ENCODE measurements at places on chromosomes 3 and 15. TPM values are rescaled to one million over a fixed set of nuclear protein-coding genes. Genes with fewer than 3 reads are reported as not detected.

GRCh38 chr15:44883199-44883877 is 73.1 kb upstream of the TERB2 start:
- H3K4me3 ChIP-seq: no peak overlapping the region
- peaks cover 20% of the 10 kb centered on the region for H3K36me3 ChIP-seq
- H3K4me1 ChIP-seq: peaks cover 5% of the 10 kb centered on the region
- DNase-seq: no peak

Gene DGKG
- 0.92 TPM for total RNA-seq

- no peak overlapping the region for H3K27ac ChIP-seq
- no peaks in the 10 kb centered on the region for H3K36me3 ChIP-seq
- peaks cover 12% of the 10 kb centered on the region for H3K4me1 ChIP-seq
- DNase-seq: no peak
Observed at GRCh38 chr3:25589104-25589782, 75.5 kb downstream of the TOP2B start.

Gene PRR20G
- not detected for total RNA-seq

- peaks cover 12% of the 10 kb centered on the region for H3K4me1 ChIP-seq
- peaks cover 43% of the 10 kb centered on the region for H3K27me3 ChIP-seq
- no peak overlapping the region for H3K4me3 ChIP-seq
- DNase-seq: no peak
- no peaks in the 10 kb centered on the region for H3K36me3 ChIP-seq
Observed at GRCh38 chr3:170589113-170589512, 3.2 kb upstream of the SLC7A14 start.

- no peaks in the 10 kb centered on the region for H3K36me3 ChIP-seq
- H3K27me3 ChIP-seq: no peaks in the 10 kb centered on the region
- no peak overlapping the region for H3K4me3 ChIP-seq
- no peak for DNase-seq
- peaks cover 17% of the 10 kb centered on the region for H3K4me1 ChIP-seq
- no peak overlapping the region for H3K27ac ChIP-seq
Observed at GRCh38 chr15:29377161-29377560, 107.5 kb upstream of the NSMCE3 start.

- H3K4me3 ChIP-seq: no peak overlapping the region
- peaks cover 24% of the 10 kb centered on the region for H3K36me3 ChIP-seq
- no peaks in the 10 kb centered on the region for H3K27me3 ChIP-seq
- peaks cover 8% of the 10 kb centered on the region for H3K4me1 ChIP-seq
Observed at GRCh38 chr3:47006145-47006651, 26.7 kb downstream of the NBEAL2 start.

Gene CLPX
- total RNA-seq: 57.9 TPM

DNA sequence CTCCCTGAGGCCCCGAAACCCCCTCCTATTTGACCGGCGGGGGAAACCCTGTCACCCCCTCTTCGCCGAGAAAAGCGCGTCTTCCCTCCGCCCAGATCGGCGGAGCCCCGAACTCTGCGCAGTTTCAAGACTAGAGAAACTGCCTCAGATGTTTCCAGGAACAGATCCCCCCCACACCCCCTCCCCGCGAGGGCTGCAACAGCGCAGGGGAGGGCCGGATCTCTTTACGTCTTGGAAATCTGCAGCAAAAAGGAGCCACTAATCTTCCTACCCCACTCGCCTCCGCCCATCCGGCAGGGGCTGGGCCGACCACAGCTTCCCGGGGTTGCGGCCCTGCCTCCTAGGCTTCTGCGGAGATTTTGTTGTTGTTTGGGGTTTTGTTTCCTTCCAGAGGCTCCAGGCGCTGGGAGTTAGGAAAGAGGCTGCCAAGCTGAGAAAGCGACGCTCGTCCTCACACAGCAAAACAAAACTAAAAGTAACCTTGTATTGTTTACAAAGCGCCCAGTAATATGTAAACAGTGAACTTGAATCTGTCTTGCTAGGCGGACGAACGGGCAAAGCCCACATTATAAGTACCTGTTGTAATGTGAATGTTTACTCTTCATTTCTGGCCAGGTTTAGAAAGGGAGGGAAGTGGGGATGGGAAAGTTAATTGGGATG is 2.2 kb downstream of the FOXB1 start:
- H3K27me3 ChIP-seq: peaks cover 31% of the 10 kb centered on the region
- peak; percentile 88 for DNase-seq
- peak overlapping the region; percentile 97 for H3K27ac ChIP-seq
- peak overlapping the region; percentile 87 for H3K4me3 ChIP-seq

Gene MRPS22
- 43.5 TPM for total RNA-seq

- no peaks in the 10 kb centered on the region for H3K36me3 ChIP-seq
- H3K27ac ChIP-seq: no peak overlapping the region
- H3K4me1 ChIP-seq: peaks cover 15% of the 10 kb centered on the region
- peaks cover 3% of the 10 kb centered on the region for H3K27me3 ChIP-seq
Observed at GRCh38 chr15:96273317-96274086, 57.0 kb upstream of the NR2F2 start.
